ENCODE measurements at places on chromosomes 11 and 22. TPM values are rescaled to one million over a fixed set of nuclear protein-coding genes. Genes with fewer than 3 reads are reported as not detected.

The RAB38 gene
- 0.71 TPM for polyA plus RNA-seq

The TMEM9B gene
- 43.5 TPM for polyA plus RNA-seq

The MYRF gene
- 0.78 TPM for polyA plus RNA-seq

The SCGB1A1 gene
- polyA plus RNA-seq = not detected

The LRRC55 gene
- 2.7 TPM for polyA plus RNA-seq

The RANGAP1 gene
- polyA plus RNA-seq = 28.1 TPM

The CRYBB2 gene
- not detected for polyA plus RNA-seq
